CD4-positive, alpha-beta T cell treated with Interleukin-21 for 1 hour (primary cell): ENCODE measurements at places on chromosomes 7 and 10.

DNA sequence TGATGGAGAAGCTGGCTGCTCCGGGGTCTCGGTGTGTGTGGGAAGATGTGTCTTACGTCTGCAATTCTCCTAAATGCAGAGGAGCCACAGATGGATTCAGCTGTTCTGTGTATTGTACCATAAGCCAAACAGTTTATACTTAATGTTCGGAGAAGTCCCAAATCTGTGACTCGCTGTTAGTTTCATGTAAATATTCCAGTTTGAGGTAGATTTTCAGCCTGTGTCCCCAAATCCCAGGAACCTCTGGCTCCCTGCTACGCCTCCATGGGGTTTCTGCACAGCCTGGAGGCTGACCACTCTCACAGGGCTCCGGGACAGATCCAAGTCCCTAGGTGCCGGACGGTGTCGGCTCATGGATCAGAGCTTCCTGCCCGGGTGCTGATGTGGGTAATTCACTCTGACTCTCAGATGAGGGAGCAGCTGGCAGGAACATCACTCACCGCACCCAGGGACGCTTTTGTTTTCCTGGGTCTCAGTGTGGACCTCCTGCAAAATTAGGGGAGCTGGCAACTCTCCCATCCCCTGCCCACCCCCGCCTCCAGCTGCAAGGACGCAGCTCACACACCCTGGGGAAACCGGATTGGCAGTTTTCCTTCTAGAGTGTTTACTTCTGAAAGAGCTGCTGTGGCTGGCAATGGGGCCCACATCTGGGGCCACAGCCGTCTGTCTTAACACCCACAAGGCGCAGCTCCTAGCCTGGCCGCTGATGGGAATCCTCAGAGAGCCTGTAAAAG is 421.1 kb upstream of the FOXK1 start:
- DNase-seq = no peak

DNA sequence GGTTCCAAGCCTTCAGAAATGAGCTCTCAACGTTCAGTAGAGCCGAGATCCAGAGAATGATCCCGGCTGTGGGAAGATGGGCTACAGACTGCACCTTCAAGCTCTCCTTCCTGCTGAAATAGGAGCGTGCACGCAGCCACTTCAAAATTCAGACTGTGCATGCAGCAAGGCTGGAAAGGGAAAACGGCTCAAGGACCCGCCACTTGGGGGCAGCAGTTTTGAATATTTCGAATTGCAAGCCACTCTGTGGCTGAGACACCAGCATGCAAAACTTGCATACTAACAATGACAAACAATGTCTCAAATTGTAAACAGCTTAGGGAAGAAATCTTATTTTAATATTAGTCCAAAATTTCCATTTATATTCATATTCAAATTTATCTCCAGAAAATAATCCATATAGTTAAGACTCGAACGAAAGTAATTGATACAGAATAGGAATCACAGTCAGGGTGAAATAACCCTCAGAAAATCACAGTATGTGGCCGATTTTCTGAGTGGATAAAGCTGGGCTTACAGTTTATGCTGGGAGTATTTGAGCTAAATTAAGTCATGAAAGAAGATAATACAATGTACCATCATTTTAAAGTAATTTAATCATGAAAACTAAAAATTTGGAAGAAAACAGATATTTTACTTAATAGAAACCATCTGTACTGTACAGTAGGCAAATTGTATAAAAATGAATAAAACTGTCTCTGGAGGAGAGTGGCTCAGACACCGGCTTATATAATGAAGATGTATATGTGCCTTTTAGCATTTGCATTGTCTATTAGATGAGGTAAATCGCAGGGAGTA is 137.9 kb upstream of the MKI67 start:
- DNase-seq = peak; percentile 32

- DNase-seq = no peak
Measured at GRCh38 chr10:105195831-105196230, 554.7 kb downstream of the SORCS3 start.

DNA sequence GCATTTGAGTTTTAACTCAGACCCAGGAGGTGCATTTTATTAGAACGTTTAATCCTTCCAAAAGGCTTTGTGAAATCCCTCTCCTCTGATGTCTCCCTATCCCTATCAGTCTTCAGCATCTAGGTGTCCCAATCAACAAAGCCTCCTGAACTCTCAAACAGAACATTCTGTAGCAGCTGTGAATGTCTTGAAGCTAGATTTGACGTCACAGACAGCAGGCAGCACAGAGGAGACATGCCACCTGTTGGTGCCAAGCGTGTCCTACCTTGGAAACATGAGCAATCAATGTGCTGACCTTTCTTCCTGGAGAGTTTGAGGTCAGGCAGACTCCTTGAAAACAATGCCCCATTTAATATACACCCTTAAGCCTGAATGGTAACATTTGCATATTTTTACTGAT is 125.5 kb downstream of the RNLS start:
- peak; percentile 8 for DNase-seq

GRCh38 chr10:117668327-117669008 is 125.9 kb downstream of the EMX2 start:
- no peak for DNase-seq

DNA sequence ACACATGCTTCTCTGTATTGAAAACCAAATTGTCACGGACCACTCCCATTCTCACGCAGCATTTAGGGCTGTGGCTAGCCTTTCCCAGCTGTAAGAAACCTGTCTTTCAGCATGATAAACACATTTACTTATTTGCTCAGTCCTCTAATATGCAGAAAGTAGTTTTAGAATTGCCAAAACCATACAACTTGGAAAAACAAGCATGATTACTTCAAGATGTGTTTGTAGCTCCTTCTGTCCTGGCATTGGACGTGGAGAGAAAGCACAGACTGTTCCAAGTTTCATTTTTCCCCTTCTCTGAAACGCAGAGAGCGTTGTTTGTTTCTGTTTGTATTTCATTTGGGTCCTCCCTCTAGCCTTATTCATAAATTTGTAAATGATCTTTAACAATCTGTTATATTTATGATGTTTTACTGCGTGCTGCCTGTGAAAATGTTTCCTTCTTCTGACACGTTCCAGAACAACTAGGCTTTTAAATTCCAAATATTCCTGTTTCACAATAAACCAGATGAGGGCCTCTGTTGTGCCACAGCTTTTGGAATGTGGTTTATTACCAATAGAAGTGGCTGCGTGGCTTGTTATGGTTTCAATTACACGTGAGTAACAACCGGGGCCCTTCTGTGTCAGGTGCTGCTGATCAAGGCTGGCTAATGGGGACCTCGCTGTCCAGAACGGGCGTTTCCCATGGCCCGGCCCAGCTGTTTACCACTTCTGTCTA is 26.1 kb downstream of the MNX1 start:
- no peak for DNase-seq

- no peak for DNase-seq
Measured at GRCh38 chr7:146722986-146723385, 606.4 kb downstream of the CNTNAP2 start.

DNA sequence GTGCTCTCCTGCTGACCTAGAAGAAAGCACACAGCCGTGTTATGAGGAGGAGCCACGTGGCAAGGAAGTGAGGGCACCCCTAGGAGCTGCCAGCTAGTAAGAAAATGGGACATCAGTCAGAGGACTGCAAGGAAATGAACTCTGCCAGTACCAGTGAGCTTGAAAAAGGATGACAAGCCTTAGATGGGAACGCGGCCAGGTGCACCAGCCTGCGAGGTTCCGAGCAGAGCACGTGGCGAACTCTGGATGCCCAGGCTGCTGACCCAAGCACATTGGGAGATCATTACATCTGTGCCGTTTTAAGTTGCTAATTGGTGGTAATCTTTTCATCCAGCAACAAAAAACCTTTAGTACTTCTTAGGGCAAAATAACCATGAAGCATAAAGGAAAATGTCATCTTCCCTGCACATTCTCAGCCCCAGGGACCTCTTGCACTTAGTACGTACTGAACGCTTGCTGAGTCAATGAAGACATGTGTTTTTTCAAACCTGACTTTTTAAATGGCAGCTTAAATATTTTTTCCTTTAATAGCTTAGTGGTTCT is 69.4 kb downstream of the AMZ1 start:
- DNase-seq = no peak

GRCh38 chr10:15360566-15360965 is 10.5 kb downstream of the FAM171A1 start:
- no peak for DNase-seq
